ENCODE measurements at places on chromosomes 6 and 20.

DNA sequence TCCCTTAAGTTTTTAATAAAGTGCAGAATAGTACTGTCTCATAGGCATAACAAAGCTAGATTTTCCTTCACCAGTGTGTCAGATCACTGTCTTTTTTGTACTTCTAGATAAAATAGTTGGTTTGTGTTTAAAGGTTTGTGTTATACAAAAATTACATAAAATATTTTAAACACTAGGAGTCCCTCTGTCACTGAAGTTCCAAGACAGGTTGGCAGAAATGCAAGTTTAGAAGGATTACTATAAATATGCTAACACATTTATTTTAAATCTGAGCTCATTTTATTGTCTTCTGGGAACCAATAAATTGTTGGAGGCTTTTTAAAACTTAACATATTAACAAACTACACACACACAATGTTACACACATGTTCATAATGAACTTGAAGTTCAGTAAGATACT lies 30.8 kb upstream of the RUNX2 start:
- no peak for DNase-seq

GRCh38 chr20:25233016-25233772 lies 14.7 kb upstream of the PYGB start:
- no peak for DNase-seq

DNA sequence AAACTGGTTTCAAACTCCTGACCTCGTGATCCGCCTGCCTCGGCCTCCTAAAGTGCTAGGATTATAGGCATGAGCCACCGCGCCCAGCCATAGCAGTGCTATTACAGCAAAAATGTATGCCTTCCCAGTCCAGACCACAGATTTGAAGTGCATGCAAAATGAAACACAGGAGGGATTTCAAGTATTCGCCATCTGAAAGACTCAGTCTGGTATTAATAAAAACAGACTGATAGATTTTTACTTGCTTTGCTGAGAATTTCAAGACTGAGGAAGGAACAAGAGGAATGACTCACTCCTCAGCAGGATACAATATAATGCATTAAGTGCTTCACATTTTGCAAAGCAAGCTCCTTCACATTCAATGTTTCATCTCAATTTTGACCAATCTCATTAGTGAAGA lies 134.9 kb downstream of the TMEM200A start:
- no peak for DNase-seq

- DNase-seq = no peak
Observed at GRCh38 chr6:118288355-118289124, 259.6 kb upstream of the PLN start.

- DNase-seq = no peak
Observed at GRCh38 chr6:53481323-53481722, 63.6 kb downstream of the GCLC start.

- peak; percentile 22 for DNase-seq
Observed at GRCh38 chr20:14142171-14142570, 146.9 kb downstream of the MACROD2 start.

DNA sequence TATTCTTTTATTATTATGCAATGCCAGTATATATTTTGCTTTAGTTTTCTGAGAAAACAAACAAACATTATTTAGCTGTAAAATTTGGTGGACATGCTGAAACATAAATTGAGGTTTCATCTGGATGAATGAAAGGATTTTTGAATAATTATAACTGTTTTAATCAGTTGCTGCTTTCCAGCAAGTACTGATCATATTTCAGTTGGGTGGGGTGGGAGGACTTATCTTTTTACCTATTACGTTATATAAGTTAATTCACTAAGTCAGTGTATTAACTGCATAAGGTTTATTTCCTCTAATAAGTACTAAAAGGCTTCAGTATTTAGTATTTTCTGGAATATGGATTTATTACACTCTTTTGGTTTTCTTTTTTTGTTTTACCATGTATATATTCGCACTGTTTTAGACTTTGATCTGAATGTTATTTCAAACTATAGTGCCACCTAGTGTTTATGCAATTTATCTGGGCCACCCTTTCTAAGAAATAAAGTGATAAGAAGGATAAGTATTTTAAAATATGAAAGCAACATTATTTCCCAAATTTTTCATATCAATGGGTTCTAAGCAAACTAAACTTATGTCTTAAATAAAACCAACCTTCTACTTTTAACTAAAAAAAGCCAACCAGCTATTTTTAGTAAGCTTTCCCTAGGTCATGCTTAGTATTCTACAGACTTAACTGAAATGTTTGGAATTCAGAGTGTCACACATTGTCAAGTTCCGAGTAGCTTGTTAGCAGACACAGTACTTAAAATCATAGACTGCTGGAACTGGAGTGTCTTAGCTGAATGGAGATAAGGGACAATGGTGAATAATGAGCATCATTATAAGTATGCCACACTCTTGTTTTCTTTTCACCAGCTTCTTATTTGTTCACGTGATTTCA lies 105.4 kb upstream of the MCHR2 start:
- DNase-seq = no peak

- DNase-seq = no peak
Observed at GRCh38 chr6:136647363-136647852, 97.2 kb upstream of the MAP7 start.

DNA sequence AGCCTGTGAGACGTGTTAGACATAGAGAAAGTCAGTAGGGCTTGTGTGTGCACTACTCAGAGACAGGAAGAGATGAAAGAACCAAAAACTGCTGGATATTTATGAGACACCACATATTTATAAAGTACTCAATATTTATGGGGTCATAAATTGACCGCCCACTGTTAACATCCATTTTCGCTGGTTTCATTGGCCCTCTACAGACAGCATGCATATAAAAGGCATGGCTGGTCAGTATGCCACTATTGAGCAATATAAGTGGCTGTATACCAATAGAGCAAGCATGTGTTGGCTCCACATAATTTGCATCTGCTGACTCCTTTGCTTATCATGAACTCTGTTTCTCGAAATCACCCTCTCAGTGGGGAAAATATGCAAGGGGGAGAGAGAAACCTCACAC lies 110.3 kb upstream of the BTN3A2 start:
- no peak for DNase-seq

- no peak for DNase-seq
Observed at GRCh38 chr6:9634776-9635175, 780.1 kb downstream of the TFAP2A start.

DNA sequence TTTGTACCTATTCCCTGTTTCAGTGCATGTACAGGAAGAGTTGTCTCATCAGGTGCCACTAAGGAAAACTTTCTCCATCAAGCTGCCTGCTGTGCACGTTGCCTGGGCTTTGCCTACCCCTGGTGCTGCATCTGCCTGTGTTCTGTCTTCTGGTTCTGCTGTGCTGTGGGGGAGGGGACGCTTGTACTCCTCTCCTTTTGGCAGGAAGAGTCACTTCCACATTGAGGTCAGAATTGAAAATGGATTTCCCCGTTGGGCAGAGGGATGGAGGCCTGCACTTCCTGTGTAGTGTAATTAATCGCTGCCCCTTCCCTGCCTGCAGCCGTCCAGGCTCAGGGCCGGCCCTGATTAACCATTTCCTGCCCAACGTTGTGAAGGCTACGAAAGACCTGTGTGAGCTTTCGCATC lies 153.3 kb downstream of the SCML4 start:
- peak; percentile 42 for DNase-seq

GRCh38 chr6:66814156-66814555 lies 1107.1 kb upstream of the EYS start:
- DNase-seq = no peak

- no peak for DNase-seq
Observed at GRCh38 chr6:30162265-30163089, 869 bp upstream of the TRIM15 start.

- no peak for DNase-seq
Observed at GRCh38 chr20:62719250-62719935, 10.8 kb downstream of the NTSR1 start.

GRCh38 chr20:38342713-38343310 lies 3.5 kb upstream of the LBP start:
- no peak for DNase-seq

DNA sequence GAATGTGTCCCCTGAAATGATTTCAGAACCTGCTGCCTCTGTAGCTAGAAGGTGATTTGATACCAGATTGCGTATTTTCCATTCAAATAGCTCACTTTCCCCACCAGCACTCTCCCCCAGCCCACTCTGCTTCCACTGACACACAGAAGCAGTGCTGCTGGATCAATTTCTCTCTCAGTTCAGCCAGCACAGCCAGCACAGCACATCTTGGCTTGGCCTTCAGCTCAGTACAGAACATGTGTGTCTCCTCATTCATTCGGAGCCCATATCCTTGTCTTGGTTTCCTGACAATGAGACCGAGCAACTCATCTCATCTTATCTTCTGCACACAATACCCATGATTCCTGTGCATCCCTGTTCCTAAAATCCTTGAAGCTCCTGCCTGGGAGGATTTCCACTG lies 33.8 kb upstream of the CD83 start:
- no peak for DNase-seq
